ENCODE measurements at places on chromosomes 7 and 10. TPM values are rescaled to one million over a fixed set of nuclear protein-coding genes. Genes with fewer than 3 reads are reported as not detected.

TYW1 gene
- total RNA-seq, result 17.1 TPM

FAM3C gene
- 22.2 TPM for total RNA-seq

DNA sequence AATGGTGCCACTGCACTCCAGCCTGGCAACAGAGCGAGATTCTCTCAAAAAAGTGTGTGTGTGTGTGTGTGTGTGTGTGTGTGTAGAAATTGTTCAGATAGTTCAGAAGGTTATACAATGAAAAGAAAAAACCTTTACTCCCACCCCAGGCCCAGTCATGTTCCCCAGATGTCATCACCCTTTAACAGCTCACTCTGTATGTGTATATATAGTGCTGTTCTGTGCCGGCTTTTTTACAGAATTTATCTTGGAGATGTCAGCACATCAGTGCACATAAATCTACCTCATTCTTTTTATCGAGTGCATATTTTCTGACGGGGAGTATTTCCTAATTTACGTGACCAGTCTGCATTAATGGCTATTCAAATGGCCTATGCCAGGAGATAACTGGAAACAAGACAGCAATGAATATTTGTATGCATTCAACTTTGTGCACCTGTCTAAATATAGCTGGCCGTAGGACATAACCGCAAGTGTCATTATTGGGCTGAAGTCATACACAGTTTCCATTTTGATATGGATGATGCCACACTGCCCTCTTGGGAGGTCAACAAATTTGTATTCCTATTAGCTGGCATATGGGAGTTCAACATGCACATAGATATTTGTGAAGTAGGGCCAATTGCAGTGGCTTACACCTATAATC is 11.7 kb downstream of the NIPSNAP2 start:
- no peaks in the 10 kb centered on the region for H3K27me3 ChIP-seq
- H3K36me3 ChIP-seq, result peaks cover 5% of the 10 kb centered on the region
- H3K4me1 ChIP-seq, result peaks cover 4% of the 10 kb centered on the region
- peak overlapping the region; percentile 21 for H3K27ac ChIP-seq
- DNase-seq, result no peak
- H3K4me3 ChIP-seq, result no peak overlapping the region

- no peak overlapping the region for H3K4me3 ChIP-seq
- H3K36me3 ChIP-seq, result no peaks in the 10 kb centered on the region
- no peak overlapping the region for H3K27ac ChIP-seq
- peaks cover 20% of the 10 kb centered on the region for H3K27me3 ChIP-seq
Measured at GRCh38 chr10:67697724-67698131, 1.7 kb upstream of the CTNNA3 start.

DNA sequence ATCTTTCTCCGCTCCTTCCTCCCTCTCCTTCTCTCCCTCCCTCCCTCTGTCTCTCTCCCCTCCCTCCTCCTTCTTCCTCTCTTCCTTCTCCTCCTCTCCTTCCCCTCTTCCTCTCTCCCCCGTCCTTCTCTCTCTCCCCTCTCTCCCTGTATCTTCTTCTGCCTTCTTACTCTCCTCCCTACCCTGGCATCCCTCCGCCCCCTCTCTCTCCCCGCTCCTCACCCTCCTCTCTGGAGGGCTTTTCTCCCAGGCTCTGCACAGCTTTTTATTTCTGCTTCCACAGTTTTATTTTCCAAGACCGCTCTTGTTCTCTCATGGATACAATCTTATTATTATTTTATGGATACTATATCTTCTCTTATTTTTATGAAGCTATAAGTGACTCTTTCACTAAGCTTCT is 32.6 kb downstream of the AP5Z1 start:
- no peaks in the 10 kb centered on the region for H3K4me1 ChIP-seq
- H3K27ac ChIP-seq, result no peak overlapping the region
- H3K4me3 ChIP-seq, result no peak overlapping the region
- peaks cover 26% of the 10 kb centered on the region for H3K27me3 ChIP-seq
- DNase-seq, result no peak

DNA sequence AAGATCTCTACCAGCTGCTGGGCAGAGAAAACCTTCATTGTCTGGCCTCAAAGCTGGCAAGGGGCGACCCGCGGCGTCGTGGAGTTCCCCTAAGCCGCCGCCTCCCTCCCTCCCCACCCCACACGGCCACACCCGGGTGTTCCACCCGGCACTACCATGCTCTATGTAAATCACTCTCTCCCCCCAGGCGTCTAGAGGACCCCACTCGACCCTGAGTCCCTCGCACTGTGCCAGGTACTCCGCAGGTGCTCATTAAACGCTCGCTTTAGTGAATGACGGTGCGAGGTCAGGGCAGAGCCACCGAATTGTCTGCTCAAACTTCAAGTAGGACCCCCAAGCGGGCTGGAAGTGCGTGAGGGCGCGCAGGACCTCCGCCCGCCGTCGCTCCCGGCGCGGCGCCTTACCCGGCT is 628 bp downstream of the PARP12 start:
- peaks cover 51% of the 10 kb centered on the region for H3K4me1 ChIP-seq
- H3K36me3 ChIP-seq, result peaks cover 23% of the 10 kb centered on the region
- H3K4me3 ChIP-seq, result peak overlapping the region; percentile 88
- H3K27ac ChIP-seq, result peak overlapping the region; percentile 79
- peak; percentile 27 for DNase-seq

GRCh38 chr10:104880624-104881398 is 239.7 kb downstream of the SORCS3 start:
- no peak for DNase-seq
- no peak overlapping the region for H3K27ac ChIP-seq
- no peaks in the 10 kb centered on the region for H3K27me3 ChIP-seq
- H3K36me3 ChIP-seq, result no peaks in the 10 kb centered on the region
- no peaks in the 10 kb centered on the region for H3K4me1 ChIP-seq

DNA sequence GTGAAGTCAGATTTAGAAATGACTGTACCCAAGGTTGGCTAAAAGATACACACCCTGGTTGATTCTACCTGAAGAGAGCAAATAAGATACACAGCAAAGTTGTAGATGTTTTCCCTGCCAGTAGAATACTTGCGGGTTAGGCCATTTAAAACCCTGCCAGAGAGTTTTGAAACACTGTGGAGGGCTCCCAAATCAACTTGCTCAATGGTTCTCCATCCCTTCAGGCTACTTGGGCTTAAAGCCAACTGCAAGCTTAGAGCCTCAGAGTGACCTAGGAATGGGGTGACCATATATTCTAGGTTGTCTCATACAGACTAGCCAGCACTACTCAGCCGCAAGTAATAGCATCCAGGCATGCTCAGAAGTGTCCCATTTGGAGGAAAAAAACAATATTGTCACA is 10.0 kb downstream of the CAV1 start:
- H3K4me3 ChIP-seq, result no peak overlapping the region
- no peak for DNase-seq
- peaks cover 42% of the 10 kb centered on the region for H3K27me3 ChIP-seq
- no peaks in the 10 kb centered on the region for H3K4me1 ChIP-seq
- no peaks in the 10 kb centered on the region for H3K36me3 ChIP-seq

- H3K27me3 ChIP-seq, result no peaks in the 10 kb centered on the region
- no peak overlapping the region for H3K4me3 ChIP-seq
- peaks cover 1% of the 10 kb centered on the region for H3K36me3 ChIP-seq
- DNase-seq, result no peak
Measured at GRCh38 chr7:68512466-68512865, 1085.8 kb upstream of the AUTS2 start.

- no peak overlapping the region for H3K27ac ChIP-seq
- no peak overlapping the region for H3K4me3 ChIP-seq
- DNase-seq, result no peak
- no peaks in the 10 kb centered on the region for H3K27me3 ChIP-seq
Measured at GRCh38 chr7:134767520-134768168, 11.8 kb upstream of the CALD1 start.

DNA sequence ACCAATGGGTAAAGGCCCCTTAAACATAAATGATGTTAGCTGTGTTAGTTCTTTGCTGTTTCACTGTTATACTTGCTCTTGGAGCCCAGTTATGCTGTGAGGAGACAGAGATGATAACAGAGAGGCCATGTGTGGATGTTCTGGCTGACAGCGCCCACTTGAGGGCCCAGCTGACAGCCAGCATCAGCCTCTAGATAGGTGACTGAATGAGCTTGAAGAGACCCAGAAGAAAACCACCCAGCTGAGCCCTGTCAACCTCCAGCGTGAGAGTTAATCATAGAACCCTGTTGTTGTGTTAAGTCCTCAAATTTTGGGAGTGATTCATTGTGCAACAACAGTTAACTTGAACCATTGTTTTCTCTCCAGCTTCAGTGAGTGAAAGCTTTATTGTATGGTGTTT is 91.7 kb downstream of the GLRX3 start:
- no peaks in the 10 kb centered on the region for H3K27me3 ChIP-seq
- H3K4me1 ChIP-seq, result no peaks in the 10 kb centered on the region
- no peak overlapping the region for H3K4me3 ChIP-seq
- DNase-seq, result no peak
- no peak overlapping the region for H3K27ac ChIP-seq

- no peaks in the 10 kb centered on the region for H3K27me3 ChIP-seq
- H3K4me3 ChIP-seq, result peak overlapping the region; percentile 98
- H3K36me3 ChIP-seq, result peaks cover 8% of the 10 kb centered on the region
- no peak for DNase-seq
Measured at GRCh38 chr7:37408291-37409228, 40.1 kb downstream of the ELMO1 start.

GRCh38 chr10:116241642-116242410 is 31.2 kb downstream of the GFRA1 start:
- H3K27ac ChIP-seq, result no peak overlapping the region
- no peak overlapping the region for H3K4me3 ChIP-seq
- no peak for DNase-seq
- no peaks in the 10 kb centered on the region for H3K36me3 ChIP-seq
- no peaks in the 10 kb centered on the region for H3K4me1 ChIP-seq
- no peaks in the 10 kb centered on the region for H3K27me3 ChIP-seq

- peaks cover 1% of the 10 kb centered on the region for H3K36me3 ChIP-seq
- peaks cover 19% of the 10 kb centered on the region for H3K4me1 ChIP-seq
- H3K27ac ChIP-seq, result no peak overlapping the region
- no peak for DNase-seq
- no peak overlapping the region for H3K4me3 ChIP-seq
- no peaks in the 10 kb centered on the region for H3K27me3 ChIP-seq
Measured at GRCh38 chr10:96878057-96878456, 46.0 kb downstream of the LCOR start.

- peaks cover 30% of the 10 kb centered on the region for H3K4me1 ChIP-seq
- H3K4me3 ChIP-seq, result no peak overlapping the region
- H3K36me3 ChIP-seq, result peaks cover 1% of the 10 kb centered on the region
Measured at GRCh38 chr10:95391581-95392216, 100.9 kb upstream of the PDLIM1 start.

GRCh38 chr10:24779737-24780136 is 56.0 kb upstream of the ARHGAP21 start:
- H3K27ac ChIP-seq, result no peak overlapping the region
- H3K4me1 ChIP-seq, result peaks cover 15% of the 10 kb centered on the region
- DNase-seq, result no peak
- H3K36me3 ChIP-seq, result no peaks in the 10 kb centered on the region
